ENCODE measurements at places on chromosomes 11 and 22.

DNA sequence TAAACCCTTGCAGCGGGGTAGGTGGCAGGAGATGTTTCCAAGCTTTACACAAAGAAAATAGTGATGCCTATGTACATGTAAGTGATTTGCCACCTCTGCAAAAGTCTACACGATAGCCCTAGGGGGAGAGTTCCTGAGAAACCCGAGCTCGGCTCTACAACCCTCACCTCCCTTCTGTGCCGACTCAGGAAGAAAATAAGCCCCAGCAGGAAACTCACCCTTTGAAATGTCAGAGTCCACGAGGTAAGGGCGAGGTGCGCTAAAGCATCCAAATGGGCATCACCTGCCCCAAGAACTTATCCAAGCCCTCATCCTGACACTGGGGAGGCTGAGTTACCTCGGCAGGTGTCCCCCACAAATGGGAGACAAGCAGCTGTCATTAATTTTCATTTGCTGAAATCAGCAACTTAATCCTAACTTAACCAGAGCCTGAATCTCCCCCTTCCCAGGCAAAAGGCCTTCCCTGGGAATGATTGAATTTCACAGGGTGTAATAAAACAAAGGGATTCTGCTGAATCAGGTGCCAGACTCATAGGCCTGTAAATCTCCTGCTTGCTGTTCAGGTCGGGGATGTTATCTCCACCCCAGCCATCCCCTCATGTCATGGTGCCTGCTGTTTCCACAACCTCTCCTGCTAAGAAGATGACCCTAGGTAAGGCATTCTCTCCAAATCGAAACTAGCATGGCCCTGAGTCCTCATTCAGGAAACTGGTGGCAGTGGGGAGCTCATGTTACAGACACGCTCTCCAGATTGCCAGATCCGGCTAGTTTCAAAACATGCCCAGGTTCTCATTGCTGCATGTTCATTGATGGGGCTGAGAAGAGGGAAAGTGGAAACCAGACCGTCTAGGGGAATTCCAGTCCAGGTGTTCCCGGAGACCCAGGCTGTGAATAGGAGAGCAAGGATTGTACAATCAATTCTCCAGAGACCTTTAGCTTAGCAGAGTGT is 105.3 kb upstream of the KIRREL3 start:
- no peak for DNase-seq

DNA sequence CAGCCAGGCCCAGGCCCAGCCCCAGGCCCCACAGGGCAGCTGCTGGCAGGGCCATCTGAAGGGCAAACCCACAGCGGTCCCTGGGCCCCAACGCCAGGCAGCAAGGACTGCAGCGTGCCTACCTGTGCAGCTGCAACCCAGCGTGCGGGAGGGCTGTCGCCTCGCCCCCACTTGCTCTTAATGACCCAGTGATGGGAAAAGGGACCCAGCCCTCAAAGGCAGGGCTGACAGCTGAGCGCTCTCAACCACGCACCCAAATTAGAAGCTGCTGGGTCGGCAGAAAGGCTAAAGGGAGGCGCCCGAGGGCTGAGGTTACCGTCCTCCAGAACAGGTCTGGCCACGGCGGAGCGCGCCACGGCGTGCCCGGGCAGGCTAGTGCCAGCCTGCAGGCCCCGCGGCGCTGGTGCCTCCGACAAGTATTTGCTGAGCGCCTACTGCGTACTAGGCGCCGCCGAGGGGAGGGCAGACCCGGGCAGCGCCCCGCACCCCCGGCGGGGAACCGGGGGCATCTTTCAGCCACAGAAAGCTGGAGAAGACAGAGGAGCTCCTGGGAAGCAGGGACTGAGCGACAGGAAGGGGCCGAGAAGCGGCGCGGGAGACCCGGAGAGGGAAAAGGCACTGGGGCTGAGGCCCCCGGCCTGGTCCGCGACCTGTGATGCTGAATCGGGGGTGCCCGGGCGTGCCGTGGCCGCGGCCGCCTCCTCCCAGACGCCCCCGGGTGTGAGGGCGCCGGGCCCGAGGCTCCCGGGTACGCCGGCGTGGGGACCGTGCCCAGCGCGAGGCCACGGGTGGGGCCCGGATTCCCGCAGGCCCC is 773 bp downstream of the HRAS start:
- no peak for DNase-seq

GRCh38 chr22:27576815-27577573 is 224.6 kb downstream of the MN1 start:
- DNase-seq = no peak

DNA sequence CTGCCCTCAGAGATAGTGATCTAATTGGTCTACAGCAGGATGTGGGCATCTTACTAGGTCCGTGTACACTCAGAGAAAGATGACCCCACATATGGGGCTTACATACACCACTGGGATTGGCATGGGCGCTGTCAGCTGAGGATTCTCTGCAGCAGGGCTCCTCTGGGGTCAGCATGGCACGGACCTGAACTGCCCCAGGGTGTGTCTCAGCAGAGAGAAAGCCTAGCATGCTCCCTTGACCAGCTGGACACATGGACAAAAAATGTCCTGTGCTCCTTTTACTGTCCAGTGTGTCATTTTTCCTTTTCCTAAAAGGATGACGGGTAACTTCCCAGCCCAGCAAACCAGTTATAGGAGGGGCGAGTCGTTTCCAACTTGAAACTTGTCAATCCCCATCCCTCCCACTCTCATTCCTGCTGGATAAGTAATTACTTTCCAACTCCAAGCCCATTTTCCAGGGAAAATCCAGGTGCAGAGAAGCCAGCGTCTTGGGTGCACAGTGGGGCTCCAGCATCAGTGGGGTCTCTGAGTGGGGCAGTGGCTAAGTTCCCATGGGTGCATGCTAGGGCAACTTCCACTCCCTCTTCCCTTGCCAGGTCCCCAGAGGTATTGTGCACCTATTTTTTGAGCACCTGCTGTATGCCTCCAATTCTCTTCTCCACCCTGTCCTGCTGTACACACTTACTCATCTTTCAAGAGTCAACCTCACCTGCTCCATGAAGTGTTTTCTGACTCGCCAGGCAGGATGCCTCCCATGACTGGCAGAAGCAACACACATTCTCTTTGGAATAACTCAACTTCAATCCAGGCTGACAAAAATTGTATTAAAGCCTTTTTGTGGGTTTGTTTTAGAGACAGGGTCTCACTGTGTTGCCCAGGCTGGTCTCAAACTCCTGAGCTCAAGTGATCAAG is 5.0 kb downstream of the VSTM5 start:
- DNase-seq = no peak

DNA sequence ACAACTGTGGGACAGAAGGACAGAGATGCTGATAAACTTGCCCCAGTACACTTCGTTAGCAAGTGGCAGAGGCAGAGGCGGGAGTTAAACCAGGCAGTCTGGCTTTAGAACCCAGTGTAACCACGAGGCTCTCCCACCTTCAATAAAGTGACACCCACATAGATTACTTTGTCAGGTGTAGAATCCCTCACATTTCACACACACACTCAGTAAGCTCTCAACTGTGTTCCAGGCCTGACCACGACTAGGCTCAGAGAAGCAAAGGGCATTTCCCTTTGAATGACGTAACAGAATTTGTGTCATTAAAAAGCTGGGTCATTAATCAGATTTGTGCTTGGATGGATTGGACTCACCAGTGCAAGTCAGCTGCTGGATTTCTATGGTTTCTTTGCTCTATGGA is 118.3 kb upstream of the RCN1 start:
- DNase-seq = no peak

- no peak for DNase-seq
Observed at GRCh38 chr11:7907121-7907520, 23.9 kb downstream of the OR10A6 start.

DNA sequence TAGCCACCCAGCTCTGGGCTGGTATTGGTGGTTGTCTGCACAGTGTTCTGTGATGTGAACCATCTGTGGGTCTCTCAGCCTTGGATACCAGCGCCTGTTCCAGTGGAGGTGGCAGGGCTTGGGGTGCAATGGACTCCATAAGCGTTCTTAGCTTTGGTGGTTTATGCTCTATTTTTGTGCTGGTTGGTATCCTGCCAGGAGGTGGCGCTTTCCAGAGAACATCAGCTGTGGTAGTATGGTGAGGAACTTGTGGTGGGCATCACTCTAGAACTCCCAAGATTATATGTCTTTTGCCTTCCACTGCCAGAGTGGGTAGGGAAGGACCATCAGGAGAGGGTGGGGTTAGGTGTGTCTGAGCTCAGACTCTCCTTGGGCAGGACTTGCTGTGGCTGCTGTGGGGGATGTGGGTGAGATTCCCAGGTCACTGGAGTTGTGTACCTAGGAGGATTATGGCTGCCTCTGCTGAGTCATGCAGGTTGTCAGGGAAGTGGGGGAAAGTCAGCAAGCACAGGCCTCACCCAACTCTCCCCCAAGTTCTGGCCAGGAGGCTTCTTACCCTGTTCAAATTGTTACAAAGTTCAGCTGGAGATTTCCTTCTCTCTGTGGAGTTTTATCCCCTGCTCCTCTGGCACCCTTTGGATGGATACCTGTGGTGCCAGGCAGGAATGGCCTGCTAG is 47.2 kb downstream of the MRGPRX2 start:
- no peak for DNase-seq

- DNase-seq = no peak
Observed at GRCh38 chr11:65427691-65428577, 5.3 kb downstream of the NEAT1 start.

GRCh38 chr11:12158909-12159308 is 48.5 kb downstream of the MICAL2 start:
- DNase-seq = no peak

DNA sequence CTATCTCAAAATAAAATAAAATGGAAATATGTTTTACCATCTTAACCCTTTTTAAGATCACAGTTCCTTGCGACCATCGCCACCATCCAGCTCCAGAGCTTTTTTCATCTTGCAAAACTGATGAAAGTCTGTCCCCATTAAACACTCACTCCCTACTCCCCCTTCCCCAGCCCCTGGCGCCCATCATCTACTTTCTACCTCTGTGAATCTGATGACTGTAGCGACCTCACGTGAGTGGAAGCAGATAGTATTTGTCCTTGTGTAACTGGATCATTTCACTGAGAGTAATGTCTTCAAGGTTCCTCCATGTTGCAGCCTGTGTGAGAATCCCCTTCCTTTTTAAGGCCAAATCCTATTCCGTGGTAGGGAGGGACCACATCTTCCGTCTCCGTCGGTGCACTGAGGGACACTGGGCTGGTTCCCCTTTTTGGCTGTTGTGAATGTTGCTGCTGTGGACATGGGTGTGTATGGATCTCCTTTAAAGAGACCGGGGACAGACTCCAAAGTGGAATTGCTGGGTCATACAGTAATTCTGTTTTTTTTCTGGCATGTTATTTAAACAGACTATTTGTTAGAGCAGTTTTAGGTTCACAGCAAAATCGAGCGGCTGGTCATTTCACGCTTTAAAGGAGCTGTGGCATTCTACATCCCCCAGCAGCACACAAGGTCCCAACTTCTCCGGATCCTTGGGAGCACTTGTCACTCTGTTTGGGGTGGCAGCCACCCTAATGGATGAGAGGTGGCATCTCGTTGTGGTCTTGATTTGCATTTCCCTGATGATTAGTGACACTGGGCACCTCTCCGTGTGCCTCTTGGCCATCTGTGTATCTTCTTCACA is 120.0 kb downstream of the KCNQ1 start:
- peak; percentile 38 for DNase-seq

DNA sequence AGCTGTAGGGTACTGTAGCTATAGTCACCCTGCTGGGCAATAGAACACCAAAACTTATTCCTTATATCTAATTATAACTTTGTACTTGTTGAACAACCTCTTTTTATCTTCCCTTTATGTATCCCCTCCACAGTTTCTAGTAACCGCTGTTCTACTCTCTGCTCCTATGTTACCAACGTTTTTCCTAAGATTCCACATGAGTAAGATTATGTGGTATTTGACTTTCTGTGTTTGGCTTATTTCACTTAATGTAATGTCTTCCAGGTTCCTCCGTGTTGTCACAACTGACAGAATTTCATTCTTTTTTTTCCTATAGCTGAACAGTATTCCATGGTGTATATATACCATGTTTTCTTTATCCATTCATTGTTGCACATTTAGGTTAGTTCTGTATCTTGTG is 258.4 kb downstream of the DYNC2H1 start:
- no peak for DNase-seq

GRCh38 chr11:111982019-111982464 is 43.2 kb upstream of the DLAT start:
- DNase-seq = no peak

DNA sequence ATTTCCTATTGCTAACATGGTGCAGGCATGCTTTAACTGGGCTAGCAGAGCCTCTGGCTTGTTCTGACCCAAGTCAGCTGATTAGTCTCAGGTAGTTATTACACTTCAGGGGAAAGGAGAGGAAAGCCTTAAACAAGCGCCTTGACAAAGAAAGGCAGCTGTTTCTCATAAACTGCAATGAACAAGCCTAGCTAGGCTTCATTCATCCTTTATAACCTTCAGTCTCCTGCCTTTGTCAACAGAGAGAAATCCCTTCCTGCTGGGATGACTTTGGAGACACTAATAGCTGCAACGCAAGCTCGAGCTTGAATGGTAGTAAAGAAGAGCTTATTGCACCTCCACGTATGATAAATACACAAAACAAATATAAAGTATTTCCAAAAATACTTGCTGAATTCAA is 68.4 kb downstream of the CCDC34 start:
- no peak for DNase-seq

DNA sequence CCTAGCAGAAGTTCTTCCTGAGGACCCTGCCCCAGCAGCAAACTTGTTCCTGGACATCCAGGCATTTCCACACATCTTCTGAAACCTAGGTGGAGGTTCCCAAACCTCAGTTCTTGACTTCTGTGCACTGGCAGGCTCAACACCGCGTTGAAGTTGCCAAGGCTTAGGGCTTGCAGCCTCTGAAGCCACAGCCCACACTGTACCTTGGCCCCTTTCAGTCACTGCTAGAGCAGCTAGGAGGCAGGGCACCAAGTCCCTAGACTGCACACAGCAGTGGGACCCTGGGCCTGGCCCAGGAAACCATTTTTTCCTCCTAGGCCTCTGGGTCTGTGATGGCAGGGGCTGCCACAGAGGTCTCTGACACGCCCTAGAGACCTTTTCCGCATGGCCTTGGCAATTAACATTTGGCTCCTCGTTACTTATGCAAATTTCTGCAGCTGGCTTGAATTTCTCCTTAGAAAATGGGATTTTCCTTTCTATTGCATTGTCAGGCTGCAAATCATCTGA is 159.0 kb downstream of the SBF2 start:
- DNase-seq = no peak

DNA sequence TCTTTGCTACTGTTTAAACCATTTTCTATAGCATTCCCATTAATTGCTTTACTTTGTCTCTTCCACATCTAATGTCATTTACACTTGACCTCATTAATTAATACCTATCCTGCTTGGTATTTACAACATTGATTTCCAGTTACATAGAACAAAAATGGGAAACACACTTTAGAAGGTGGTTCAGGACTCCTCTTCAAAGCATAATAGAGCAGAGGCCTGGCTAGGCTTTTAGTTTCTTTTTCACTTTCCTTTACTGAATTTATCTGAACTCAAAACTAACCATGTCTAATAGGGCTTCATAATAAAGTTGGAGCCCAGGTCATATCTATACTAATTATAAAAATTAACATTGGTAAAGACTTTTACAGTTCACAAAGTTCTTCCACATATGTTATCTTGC is 648.0 kb upstream of the KIRREL3 start:
- DNase-seq = no peak

GRCh38 chr11:2142300-2142759 is 3.1 kb upstream of the IGF2 start:
- no peak for DNase-seq

GRCh38 chr11:9150501-9150900 is 59.1 kb upstream of the SCUBE2 start:
- DNase-seq = no peak
